ENCODE measurements at places on chromosomes 2 and 18.

- DNase-seq = peak; percentile 70
These were observed 222.8 kb downstream of the SOX11 start for GRCh38 chr2:5914811-5915611.

GRCh38 chr2:200681697-200682096 is 95.9 kb downstream of the AOX1 start:
- no peak for DNase-seq

DNA sequence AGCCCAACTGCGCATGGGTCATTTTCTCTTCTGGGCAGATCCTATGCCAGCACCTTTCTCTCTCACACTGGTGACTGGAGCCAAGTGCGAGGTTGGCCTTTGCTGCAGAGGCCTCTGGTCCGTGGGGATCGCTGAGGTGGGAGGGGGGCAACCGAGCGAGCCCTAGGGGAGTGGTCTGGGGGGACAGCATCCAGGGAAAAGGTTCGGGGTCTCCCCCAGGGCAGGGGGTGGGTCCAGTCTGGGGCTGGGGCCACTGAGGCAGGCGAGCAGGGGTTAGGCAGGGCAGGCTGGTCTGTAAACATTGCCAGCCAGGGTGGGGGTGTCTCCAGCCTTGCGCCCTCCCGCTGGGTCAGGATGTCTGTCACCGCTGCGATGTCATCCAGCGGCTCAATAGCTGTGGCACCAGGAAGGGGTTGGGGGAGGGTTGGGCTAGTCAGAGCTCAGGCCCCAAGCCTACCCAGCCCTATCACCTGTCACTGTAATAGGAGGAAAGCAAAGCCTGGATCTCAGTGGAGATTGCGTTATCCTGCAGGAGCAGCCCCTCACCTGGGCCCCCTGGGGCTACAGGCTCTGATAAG is 4.7 kb downstream of the WDR54 start:
- no peak for DNase-seq

GRCh38 chr2:96146153-96146880 is 1.1 kb upstream of the DUSP2 start:
- no peak for DNase-seq

DNA sequence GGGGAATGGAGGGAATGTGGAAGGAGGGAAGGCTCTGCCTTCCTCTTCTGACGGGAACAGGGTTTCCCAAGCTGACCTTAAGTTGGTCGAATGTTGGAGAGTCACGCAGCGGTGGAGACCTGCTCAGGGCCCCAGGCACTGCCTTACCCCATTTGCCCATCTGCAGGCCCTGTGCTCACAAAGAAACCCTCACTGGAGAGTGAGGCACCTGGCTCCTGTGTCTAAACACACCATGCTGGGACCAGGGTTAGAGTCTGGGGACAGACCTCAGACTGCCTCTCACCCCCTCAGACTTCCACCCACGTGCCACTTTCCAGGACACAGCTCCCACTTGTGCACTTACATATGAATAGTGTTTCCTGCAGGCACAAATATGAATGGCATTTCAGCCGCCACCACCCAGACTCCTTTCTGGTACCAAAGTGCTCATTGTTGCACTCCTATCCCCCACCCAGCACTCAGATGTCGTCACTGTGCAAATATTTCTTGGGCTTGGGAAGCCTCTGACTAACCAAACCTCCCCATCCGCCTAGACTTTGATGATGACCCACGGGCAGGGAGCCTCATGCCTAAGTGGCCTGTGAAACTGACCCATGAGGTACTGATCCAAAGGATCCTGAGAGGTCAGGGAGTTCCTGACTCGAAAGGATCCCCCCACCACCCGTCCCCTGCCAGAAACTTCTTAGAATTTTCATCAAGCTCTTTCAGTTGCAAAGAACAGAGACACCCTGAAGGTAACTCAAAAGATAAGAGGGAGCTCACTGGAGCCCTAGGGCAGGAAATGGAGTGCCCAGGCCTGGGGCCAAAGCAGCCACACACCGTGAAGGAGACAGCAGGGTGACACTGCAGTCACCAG is 78.3 kb downstream of the STPG4 start:
- DNase-seq = no peak

GRCh38 chr2:11582862-11583752 is 49.3 kb downstream of the GREB1 start:
- no peak for DNase-seq

DNA sequence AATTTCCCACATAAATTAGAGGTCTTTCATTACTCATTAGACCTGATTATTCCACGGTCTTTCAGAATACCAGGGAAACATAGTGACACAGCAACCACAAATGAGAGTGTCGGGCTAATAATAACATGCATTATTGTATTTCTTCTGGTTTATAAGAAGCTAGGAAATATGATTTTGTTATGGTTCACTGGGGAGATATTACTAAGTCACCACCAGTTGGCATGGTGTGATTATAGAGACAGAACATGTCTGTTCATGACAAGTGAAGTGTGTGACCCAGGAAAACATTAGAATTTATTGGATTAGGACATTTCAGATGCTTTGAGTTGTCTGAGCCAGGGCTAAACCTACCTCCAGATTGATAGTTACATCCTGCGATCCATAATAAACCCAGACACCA is 494.4 kb downstream of the FBXO15 start:
- no peak for DNase-seq

DNA sequence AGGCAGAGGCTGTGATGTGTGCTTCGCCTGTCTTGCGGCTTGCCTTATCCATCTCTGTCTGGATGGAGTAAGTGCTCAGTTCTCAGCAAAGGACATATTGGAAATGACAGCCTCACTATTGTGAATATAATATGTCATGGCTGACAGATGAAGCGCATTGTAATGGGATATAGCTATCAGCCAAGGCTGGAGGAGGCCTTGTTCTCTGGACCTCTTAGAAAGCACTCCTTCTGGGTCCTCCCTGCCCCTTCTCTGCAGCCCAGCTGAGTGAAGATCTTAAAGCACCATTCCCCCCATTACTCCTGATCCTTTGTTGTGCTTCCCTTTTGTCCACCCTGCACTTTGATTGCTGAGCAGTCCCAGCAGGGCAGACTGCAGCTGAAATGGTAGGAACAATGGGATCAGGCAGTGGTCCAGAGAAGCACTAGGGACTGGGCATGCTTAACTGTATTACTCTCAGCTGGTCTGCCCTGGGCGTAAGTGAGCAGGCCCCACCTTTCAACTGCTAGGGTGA is 265.3 kb downstream of the SETBP1 start:
- DNase-seq = peak; percentile 73

- DNase-seq = peak; percentile 70
These were observed 14.0 kb downstream of the MBD2 start for GRCh38 chr18:54210463-54210862.

DNA sequence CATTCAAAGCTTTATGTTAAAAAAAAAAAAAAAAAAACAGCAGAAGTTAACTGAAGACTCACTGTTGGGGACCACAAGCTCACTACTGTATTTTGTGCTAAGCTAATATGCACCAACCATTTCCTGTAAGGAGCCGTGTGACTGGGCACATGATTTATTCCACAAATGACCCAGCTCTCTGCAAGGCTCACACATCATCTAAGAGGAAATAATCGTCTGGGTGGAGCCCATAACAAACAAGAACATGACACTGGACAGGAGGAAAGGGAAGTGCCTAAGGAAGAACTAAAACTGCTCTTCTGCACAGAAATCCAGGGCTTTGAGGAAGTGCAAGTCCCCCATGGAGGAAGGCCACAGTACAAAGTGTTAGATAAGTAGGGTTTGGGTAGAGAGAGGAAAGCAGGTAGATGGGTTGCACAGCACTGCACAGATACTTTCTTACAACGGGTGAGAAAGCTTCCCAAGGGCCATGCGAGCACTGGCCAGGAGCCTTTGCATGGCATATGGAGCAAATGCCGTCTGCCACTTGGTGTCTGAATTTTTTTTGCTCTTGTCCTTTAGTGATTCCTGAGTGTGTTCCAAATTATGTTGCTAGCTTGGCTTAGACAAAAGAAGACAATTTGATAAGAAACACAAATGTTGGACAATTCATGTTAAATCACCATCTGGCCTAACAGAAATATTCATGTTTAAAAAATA is 24.4 kb downstream of the NFE2L2 start:
- peak; percentile 71 for DNase-seq

DNA sequence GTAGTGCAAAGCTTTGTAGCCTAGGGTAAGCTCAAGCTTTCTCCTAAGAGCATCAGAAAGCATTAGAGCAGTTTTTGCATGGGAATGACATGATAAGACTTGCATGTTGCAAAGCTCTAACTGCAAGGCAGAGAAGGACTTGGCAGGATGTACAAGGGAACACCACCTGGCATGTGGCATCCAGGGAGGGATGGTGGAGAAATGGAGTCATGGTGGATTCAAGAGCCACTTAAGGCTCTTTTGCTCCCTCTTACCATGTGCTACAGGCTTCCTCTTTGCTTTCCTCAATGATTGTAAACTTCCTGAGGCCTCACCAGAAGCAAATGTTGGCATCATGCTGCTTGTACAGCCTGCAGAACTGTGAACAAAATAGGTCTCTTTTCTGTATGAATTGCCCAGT is 266.0 kb downstream of the GLI2 start:
- no peak for DNase-seq

GRCh38 chr2:179250848-179251504 is 13.7 kb downstream of the SESTD1 start:
- no peak for DNase-seq

- no peak for DNase-seq
These were observed 123.4 kb downstream of the ANKRD30BL start for GRCh38 chr2:132038179-132038882.

All from NCI-H2227 treated with DMSO at 0.1 percent for 48 hours (cell line).